ENCODE measurements at places on chromosomes 4 and X. TPM values are rescaled to one million over a fixed set of nuclear protein-coding genes. Genes with fewer than 3 reads are reported as not detected.

The WFS1 gene
- total RNA-seq = 34.7 TPM

The RP2 gene
- total RNA-seq = 6.2 TPM

The DRP2 gene
- total RNA-seq = 0.39 TPM

The COX7B2 gene
- total RNA-seq = not detected

The SLC16A2 gene
- 48.4 TPM for total RNA-seq

The NLGN3 gene
- total RNA-seq = 11.7 TPM

The GIMD1 gene
- total RNA-seq = not detected

The MAP3K15 gene
- 4.4 TPM for total RNA-seq

The CNKSR2 gene
- total RNA-seq = 7.7 TPM

The FAM184B gene
- 0.23 TPM for total RNA-seq

The LIN54 gene
- 13.2 TPM for total RNA-seq

The MAGEB17 gene
- total RNA-seq = 0.63 TPM

The TLR2 gene
- total RNA-seq = 1.7 TPM

The PHOX2B gene
- not detected for total RNA-seq

The SLC9A6 gene
- total RNA-seq = 8.2 TPM

The HERC6 gene
- 4.1 TPM for total RNA-seq

The JADE1 gene
- total RNA-seq = 132 TPM

The MAGEA11 gene
- not detected for total RNA-seq

The PCDH7 gene
- total RNA-seq = 2.4 TPM

The PCDH11X gene
- total RNA-seq = 21.7 TPM

The TCEAL6 gene
- 0.81 TPM for total RNA-seq

The NSUN7 gene
- 28.9 TPM for total RNA-seq

The SSX2B gene
- total RNA-seq = not detected

The NPNT gene
- total RNA-seq = 1.6 TPM

The SFRP2 gene
- total RNA-seq = 505 TPM

Measured in WTC11 (cell line).